ENCODE measurements at places on chromosomes 5 and 9.

DNA sequence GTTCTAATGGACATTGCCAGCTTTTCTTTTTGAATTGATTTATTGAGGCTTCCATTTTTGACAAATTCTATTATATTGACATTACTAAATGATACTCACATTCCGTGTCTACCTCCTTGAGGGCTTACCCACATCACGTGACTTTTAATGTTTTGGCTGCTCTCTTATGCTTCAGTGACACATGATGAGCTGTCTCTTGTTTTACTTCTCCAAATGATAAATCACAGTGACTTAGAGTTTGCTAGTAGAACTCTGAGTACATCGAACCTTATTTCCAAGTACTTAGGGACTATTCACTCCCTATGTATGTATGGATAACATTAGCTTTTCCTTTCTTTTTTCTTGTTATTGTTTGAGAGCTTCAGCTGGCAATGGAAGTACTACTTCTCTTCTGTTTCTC is 169.8 kb upstream of the KCNN2 start:
- DNase-seq = no peak

GRCh38 chr5:159269723-159270122 is 6.6 kb downstream of the UBLCP1 start:
- no peak for DNase-seq

DNA sequence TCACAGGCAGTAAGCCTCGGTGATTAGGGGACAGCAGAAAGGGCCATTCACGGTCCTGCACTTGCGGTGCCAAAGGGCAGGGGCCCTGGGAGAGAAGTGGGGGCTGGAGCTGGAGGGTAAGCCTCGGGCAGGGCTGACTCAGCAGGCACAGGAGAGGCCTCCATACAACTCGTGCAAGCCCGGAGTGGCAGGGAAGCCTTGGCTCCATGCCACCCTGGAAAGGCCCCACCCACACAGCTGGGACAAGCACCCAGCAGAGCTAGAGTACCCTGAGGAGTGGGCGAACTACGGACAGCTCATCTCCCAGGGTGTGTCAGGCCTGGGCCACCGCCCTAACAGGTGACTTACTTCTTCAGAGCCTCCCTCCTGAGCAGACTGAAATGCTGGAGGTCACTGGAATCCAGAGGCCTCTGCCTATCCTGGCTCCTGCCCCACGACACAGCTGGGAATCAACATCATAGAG is 5.6 kb upstream of the CAMK2A start:
- no peak for DNase-seq

DNA sequence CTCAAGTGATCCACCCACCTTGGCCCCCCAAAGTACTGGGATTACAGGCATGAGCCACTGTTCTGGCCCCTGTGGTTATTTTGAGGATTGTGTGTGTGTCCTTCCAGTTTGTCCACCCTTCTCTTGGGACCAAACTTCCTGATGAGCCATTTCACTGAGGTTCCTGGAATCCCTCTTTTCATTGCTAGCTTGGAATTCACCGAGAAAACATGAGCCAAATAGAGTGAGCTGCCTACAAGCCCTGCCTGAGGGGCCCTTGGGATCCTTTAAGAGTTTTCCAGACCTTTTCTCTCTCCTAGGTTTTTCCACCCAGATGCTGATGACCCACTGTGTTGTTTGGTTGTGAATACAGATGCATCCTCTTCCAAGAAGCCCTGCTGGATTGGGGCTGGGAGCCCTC is 13.2 kb upstream of the KIF12 start:
- no peak for DNase-seq

DNA sequence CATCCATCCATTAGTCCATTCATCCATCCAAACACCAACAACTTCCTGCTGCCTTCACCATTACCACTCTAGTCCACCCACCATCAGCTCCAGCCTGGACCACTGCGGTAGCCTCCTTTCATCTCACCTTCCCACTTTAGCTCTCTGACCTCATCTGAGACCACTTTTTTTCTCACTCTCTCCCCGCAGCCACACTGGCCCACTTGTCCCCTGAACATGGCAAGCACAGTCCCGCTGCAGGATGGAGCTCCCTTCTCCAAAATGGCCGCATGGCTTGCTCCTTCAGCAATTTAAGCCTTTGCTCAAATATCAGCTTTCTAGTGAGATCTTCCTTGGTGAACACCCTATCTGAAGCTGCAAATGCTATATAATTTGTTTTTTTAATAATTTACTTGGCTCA is 11.1 kb downstream of the CSF1R start:
- DNase-seq = no peak

GRCh38 chr5:1429496-1429895 is 15.7 kb downstream of the SLC6A3 start:
- DNase-seq = no peak

DNA sequence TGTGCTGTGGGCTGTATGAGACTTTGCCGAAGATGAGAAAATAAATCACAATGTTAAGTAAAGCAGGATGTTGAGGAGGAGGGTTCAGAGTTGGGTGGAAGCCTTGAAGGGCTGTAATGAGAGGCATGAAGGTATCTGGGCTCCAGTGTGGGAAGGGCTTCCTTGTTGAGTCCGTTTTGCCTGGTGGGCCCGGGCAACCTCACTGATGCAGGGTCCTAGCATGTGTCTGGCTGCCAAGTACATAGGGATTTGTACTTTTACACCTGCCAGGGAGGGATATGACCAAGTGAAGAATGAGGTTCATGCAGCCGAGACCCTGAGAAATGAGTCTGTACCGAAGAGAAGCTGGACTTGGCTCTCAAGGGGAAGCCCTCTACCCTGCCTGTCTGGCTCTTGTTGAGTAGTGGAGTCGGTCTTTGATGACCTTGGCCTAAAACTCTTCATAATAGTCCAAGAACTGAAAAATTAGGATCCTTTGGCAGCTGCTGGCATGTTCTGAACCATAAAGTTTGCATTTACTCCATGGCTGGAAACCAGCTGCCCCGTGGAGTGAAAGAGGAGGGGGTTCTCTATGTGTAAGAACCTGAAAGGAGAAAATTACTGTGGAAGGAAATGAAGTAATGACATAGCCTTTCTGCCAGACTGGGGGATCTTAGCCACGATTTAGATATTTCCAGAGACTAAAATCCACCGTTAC is 59.0 kb upstream of the DPYSL3 start:
- DNase-seq = no peak

DNA sequence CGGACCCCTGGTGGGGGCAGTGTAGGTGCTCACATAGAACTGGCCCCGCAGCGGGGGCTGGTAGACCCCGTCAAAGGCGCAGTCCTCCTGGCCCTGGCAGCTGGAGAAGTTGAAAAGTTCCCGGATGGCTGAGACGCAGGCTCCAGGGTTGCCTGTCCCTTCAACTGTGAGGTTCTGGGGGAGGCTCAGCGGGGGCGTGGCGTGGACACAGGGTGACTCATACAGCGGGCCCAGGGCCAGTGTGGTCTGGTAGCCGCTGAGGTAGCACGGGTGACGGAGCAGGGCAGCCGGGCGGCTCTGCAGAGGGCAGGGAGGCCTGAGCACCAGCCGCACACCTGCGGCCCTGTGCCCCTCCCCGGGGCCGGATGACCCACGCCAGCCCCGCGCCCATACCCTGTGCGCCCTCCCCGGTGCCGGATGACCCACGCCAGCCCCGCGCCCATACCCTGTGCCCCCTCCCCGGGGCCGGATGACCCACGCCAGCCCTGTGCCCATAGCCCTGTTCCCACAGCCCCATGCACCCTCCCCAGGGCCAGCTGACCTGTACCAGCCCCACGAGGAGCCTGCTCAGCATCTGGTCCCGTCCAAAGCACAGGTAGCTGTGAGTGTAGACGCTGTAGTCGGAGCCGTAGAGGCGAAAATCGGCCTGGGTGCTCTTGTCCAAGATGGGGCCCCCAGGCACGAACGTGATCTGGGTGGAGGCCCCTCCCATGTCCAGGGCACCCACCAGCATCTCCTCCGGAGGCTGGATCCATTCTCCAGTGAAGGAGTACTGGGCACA is 5.0 kb downstream of the ENTPD8 start:
- no peak for DNase-seq

GRCh38 chr5:176379881-176380280 is 8.5 kb downstream of the NOP16 start:
- DNase-seq = no peak

DNA sequence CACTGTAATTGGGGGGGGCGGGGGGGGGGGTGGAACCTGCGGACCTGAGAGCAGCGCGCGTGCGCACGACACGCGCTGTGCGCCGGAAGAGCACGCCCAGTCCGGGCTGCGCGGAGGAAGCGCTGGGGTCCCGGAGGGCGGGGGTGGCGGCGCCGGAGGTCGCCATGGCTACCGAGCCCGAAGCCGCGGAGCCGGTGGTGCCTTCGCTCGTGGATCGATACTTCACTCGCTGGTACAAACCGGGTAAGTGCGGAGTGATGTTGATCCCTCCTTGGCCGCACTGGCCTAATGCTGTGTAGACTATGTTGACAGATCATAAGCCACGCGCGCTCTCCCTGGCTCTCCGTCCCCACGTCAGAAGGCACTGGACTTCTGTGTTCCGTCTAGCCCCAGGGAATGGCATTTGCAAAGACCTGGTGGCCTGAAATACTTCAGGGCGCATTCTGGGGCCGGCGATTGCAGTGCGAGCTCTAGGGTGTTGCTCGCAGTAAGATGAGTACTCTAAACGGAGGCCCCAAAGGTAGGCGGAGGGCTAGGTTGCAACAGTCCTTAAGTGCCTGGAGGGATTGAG is at the start of gene ABITRAM:
Gene ABITRAM (plus strand): TSS at position 78 of the 571 bp plus-strand sequence. CDS start 87 bp downstream, at position 165.
- DNase-seq = peak; percentile 83

DNA sequence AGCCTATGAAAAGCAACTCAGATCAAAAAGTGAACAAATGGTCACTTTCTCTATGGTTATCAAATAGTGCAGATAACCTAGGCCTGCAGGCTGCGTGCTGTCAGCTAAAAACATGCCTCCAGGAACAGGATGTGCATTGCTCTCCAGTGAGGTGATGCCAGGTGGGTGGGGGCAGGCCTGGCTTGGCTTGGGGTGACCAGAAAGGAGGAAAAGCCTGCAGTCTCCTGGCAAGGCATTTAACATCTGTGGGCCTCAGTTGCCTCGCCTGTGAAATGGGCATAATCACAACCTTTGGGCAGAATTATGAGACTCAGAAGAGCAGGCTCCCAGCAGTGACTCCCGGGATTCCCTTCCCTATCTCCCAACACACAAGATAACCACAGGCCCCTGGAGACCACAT is 135.9 kb downstream of the COL23A1 start:
- no peak for DNase-seq

DNA sequence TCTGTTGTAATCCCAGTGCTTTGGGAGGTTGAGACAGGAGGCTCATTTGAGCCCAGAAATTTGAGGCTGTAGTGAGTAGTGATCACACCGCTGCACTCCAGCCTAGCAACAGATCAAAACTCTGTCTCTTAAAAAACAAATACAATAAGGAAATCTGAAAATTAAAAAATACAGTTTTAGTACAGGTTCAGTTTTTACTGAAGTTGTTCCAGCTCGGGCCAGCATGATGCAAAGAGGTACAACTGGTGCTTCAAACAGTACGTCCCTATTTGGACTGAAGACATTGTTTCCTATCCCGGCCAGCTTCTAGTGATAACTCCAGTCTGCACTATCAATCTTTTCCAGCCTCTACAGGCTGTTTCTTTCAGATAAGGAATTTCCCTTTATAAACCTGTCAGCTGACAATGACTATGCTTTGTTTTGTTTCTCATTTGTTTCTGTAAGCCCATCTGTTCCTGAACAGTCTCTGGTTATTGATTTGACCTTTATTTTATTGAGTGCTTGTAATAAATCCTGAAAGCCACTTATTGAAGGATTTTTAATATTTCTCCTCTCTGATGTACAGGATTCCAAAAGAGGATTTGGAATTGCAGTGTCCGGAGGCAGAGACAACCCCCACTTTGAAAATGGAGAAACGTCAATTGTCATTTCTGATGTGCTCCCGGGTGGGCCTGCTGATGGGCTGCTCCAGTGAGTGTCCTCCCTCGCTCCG is 41.9 kb downstream of the TJP2 start:
- no peak for DNase-seq

GRCh38 chr5:82692826-82693225 is 384.4 kb downstream of the TMEM167A start:
- DNase-seq = no peak

- DNase-seq = no peak
Observed at GRCh38 chr9:6502399-6502798, 89.4 kb downstream of the UHRF2 start.

GRCh38 chr5:131640043-131640856 is 5.2 kb upstream of the RAPGEF6 start:
- DNase-seq = no peak

GRCh38 chr9:70924895-70925547 is 196.4 kb downstream of the TRPM3 start:
- DNase-seq = peak; percentile 79

DNA sequence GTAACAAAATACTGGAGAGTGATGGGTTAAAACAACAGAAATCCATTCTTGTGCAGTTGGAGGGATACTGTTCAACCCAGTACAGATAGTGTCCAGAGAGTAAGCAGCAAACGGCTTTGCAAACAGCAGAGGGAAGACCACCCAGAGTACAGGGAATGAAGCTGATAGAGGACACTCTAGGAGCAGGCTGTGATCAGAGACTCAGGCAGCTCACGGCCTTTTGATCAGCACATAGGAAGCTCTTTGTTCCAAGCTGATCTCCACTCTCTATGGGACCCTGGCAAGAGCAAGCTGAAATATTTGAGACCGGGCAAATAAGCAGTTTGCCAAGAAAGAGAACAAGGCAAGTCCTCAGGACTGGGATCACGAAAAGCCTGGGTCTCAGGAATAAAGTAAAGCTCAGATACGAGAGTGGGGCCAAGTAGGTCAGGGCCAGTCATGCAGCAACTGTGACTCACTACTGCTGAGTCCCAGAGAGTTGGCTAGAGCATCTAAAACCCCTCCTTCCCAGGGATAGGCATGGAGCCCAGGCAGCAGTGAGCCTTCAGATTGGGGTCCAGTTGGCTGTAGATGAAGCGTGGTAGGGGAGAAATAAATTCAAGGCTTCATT is 52.4 kb downstream of the MELK start:
- DNase-seq = no peak

DNA sequence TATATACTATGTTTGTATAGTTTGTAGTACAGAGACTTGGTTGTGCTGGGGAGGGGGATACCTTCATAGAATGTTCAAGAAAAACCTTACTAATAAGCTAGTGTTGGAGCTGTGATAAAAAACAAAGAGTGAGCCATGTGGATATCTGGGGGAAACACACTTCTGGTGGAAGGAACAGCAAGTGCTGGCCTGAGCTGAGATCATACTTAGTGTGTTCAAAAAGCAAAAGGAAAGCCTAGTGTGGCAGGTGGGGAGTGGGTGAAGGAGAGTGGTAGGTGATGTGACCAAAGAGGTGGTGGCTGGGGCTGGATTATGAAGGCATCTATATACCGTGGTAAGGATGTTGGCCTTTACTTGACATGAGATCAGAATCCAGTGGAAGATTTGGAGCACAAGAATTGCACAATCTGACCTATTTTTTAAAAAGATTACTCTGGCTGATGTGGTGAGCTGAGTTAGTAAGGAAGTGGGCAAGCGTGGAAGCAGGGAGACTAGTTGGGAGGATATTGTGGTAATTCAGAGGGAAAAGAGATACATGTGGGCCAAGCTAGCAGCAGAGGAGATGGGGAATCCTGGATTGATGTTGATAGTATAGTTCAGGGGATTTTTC is 26.6 kb downstream of the PALM2AKAP2 start:
- DNase-seq = no peak
